ENCODE measurements at places on chromosomes 2 and 18.

DNA sequence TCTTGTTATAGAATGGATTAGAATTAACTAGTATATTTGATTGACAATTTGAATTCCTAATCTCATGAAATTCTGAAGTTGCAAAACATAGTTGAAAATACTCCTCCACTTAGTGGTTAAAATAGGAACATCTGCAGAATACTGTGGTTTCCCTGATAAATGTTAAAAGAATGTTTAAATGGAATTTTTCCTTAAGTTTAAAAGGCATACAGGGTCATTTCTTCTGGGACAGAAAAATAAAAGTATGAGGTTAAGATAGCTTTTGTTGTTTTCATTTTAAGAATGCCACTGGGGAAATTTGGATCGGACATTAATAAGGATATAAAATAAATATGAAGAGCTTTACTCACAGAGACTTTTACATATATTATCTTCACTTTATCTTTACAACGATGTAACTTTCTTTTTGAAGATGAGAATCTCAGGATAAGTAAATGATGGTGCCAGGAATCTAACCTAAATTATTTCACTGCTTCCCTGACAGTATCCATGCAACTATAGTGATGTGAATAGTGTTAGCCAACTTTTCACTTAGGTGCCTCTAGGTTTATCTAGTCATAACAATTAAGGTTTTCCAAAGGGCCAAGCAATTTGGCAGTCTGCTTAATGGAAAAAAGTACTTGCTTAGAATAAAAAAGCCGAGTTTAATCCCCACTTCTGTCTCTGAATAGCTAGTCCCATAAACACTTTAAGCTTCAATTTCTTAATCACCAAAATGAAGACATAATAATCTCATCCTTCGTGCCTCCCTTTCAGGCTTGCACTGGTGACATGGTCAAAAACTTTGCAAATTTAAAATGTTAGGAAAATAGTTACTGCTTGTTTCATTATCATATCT, 151.8 kb upstream of the STK17B start:
- no peak for DNase-seq

DNA sequence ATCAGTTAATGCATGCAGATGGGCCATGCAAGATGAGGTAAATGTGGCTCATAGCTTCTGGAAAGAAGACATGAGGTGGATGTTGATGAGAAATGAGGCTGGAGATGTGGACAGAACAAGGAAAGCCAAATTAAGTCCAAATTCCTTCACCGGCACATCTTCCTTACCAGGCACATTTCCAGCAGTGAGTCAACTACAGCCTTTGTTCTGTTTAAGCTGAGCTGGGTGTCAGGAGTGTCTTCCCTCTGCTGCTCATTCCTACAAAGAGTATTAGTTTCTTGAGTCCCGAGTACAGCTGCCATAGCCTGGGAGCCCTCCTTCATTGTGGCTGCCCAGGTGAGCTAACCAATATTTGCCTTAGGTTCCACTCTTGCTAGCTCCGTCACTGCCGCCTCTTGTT, 945.0 kb downstream of the SLC4A3 start:
- no peak for DNase-seq

DNA sequence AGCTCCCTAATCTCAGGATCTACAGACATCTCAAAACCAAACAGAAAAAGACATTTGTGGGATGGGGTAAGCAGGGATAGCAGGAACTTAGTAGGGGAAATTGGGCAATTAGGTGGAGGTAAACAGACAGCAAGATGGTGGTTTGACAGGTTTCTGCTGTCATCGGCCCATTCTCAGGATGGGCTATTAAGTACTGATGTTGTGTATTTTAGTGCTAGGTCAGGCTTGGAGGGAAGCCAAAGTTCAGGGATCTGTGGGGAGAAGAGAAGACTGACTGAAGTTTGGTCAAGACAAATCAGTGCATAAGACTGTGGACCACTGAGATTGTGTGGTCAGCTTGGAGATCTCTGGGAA, 96.8 kb upstream of the THUMPD2 start:
- no peak for DNase-seq

DNA sequence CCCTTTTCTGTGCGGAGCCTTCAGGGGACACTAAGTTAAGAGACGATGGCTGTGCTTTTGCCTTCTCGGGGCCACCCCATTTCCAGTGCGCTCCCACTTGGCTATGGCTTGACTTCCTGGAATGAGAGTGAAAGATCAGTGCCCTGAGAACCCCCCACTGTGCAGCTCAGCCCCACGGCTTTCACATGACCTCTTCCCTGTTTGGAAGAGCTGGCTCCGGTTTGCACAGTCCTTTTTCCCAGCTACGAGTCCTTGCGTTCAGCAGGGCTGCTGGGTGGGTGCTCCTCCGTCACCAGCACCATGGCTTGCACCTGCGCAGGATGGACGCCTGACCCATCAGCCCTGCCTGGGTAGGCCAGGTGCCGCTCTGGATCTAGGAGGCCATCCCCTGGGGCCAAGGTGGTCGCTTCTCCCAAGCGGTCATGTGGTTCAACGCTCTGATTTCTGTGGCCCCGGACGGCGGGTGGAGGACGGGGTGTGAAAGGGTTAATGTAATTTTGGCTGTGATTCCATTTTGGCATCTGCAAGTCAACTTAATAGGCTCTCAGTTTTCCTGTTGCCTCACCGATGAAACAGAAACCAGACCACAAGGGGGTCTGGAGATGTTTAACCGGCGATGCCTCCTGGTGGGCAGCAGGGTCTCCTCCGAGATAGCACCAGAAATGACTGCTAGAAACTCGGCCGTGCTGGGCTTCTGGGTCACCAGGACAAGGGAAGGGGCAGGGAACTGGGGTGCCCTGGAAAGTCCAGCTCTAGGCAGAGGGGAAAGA, 113.1 kb upstream of the HAAO start:
- no peak for DNase-seq

GRCh38 chr18:23121133-23121532, 14.2 kb upstream of the CABLES1 start:
- no peak for DNase-seq

GRCh38 chr2:227106845-227107759, 56.9 kb downstream of the COL4A4 start:
- peak; percentile 23 for DNase-seq

DNA sequence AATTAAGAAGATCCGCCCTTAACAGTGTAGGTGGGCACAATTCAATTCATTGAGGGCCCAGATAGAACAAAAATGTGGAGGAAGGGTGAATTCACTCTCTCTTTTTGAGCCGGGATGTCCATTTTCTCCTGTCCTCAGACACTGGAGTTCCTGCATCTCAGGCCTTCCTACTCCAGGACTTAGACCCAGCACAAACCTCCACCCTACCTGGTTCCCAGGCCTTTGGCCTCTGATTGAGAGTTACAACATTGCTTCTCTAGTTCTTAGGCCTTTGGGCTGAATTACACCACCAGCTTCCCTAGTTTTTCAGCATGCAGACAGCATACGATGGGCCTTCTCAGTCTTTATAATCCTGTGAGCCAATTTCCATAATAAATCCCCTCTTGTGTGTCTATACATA, 87.8 kb upstream of the TMEM17 start:
- DNase-seq: no peak

DNA sequence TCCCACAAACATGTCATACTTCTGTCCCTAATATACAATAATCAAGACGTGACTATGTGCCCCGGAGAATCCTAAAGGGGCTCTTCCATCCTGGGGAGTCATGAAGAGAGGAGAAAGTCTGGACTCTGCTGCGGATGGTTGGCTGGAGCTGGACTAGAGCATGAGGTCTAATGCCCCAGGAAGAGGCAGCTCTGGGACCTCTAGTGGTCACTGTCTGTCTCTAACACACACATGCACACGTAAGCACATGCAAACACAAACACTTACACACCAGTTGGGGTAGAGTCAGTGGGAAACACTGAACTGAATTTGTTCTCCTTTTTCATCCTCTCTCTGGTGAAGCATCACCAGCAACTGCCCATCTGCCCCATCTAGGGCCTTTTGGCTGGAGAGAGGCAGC, 271.6 kb downstream of the TDRD15 start:
- no peak for DNase-seq

GRCh38 chr18:80143881-80144280, 34.8 kb downstream of the ADNP2 start:
- DNase-seq: no peak

- DNase-seq: no peak
Observed at GRCh38 chr2:19488009-19488691, 129.7 kb upstream of the OSR1 start.

DNA sequence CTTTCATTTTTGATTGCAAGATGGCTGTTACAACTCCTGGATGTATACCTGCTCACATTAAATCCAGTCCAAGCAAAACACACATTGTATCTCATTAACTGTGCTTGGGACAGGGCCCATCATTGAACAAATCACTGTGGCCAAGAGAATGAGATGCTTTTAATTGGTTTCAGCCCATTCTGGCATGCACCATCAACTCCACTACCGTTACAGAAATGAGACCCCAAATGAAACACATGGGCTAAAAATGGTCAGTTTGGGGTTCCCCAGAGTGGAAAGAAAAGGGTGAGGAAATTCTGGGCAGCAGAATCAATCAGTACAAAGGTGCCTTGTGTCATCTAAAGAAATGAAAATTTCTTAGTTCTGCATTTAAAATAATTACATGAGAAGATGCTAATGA, 52.7 kb downstream of the FAM171B start:
- no peak for DNase-seq

GRCh38 chr2:124533226-124533954, 508.3 kb downstream of the CNTNAP5 start:
- DNase-seq: no peak

DNA sequence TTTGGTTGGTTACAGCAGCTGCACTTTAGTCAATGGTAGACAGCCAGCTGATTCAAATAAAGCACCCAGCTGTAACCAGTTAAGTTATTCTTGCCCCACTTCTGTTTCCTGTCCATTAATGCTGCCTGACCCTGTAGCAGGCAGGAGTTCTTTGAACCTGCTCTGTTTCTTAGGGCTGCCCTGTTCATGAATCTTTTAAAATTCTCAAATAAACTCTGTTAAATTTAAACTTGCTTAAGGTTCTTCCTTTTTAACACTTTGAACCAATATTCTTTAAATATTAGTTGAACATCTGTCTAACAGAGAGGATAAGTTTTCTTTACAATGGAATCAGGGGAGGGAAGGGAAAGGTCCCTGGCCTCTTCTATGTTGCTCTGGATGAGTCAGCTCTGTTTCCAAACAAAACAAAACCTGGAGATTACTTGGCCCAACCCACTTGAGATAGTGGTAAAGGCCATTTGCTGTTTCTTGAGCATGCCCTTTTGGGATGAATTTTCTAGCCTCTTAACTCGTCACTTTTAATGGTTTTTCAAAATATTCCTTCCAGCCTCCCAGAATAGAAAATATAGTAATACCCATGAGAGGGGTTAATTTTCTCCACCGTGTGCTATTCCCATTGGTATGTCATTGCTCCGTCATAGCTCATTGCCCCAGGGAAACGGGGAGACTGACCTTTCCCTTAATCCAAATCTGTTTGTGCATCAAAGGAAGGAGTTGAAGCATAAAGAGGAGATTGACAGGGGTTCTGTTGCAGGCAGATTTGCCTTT, 112.1 kb upstream of the FHL2 start:
- DNase-seq: no peak

DNA sequence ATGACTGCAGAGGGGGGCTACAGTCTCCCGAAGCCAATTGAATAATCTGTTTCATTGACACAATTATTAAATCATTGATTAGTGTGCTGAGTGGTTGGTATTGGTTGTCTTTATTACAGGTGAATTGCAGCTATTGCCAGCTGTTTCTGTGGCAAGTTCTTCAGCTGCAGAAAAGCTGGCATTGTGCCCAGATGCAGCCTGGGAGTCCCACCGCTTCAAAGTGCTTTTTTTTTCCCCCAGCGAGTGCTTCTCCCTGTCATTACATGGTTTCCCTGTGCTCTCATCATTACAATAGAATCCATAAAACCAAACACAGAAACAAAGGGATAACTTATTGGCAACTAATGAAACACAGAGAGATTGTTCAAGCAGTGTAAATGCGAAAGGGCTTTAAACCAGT, 164.7 kb downstream of the GRB14 start:
- no peak for DNase-seq

- DNase-seq: no peak
Observed at GRCh38 chr2:43001055-43001378, 208.6 kb upstream of the HAAO start.

- no peak for DNase-seq
Observed at GRCh38 chr2:39913648-39914461, 134.8 kb upstream of the THUMPD2 start.

DNA sequence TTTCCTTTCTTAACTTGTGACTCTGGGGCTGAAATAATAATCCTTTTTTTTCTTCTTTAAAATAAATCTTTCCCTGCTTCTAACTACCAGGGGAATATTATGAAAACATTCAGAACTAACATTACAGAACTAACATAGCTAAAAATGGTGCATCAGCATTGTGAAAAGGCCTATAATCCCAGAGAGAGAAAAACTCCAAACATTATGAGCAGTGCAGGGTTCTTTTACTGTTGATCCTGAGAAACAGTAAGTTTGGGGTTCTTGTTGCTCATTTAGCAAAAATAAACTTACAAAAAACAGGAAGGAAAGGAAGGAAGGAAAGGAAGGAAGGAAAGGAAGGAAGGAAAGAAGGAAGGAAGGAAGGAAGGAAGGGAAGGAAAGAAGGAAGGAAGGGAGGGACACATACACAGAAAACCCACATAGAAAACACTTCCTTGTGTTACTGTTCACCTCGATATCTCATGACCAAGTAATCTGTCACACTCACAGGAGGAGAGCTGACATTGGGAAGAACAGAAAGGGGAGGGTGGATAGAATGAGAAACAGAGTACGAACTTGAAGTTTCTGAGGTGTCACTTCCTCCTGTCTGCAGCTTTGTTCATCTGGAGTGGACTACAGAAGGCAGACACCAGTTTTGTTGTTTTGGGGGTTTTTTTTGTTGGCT, 18.4 kb upstream of the PIK3C3 start:
- DNase-seq: no peak

DNA sequence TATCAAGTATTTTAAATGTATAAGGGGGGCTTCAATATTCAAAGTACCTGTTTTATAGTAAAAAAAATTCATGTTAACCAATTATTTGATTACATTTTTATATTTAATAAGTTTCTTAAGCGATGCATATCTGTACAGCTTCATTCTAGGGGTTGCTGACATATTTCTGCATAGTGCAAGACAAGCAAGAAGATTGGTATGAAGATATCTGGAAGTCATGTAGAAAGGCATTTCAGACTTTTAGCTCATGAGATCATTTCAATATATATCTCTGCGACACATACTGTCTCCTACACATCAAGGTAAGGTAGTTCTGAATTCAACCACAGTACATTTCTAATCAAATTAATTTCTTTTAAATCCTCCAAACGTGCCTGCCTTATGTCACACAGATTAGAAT, 73.1 kb downstream of the MEMO1 start:
- DNase-seq: no peak
